ENCODE measurements at places on chromosomes 6 and 20.

DNA sequence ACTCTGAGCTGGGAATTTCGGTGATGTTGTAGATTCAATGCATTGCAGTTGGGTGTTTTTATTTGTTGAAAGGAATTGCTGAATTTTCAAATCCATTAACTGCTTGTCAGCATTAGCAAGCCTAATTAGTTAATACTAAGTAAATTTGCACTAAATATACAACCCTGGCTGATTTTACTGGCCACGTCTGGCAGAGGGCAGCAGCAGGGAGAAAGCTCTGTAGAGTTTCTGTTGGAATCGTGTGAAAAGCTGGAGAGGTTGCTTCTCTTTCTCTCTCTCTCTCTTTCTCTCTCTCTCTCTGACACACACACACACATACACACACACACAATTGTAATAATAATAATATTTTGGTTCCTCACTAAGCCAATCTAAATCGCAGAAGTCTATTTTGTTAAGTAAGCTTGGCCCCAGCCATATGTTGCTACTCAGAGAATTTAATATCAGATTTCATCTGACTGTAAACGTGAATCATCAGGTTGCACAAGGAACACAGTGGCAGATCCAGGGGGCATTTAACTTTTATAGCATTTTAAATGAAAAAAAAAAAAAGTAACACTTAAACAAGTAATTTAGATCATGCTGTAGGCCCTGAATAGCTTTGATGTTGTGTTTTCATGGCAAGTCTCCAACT is 289.5 kb downstream of the ESR1 start:
- DNase-seq = no peak

DNA sequence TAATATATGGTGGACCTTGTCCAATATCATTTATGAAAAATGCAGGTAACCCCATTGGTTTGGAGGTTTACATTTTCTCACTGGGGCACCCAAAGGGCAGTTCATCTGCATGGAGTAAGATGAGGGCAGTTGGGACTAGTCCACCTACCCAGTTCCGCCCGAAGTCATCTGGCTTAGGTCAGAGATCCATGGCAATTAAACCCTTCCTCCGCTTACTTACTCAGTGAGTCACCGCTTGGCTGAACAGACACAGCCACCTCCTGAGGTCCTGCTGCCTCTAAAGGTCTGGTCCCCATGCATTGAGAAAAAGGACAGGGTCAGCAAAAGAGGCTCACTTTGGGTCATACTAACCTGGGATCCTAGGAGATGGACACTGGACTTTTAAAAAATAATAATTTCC is 102.9 kb upstream of the PRL start:
- no peak for DNase-seq

GRCh38 chr6:2982426-2983117 is 11.2 kb upstream of the SERPINB6 start:
- DNase-seq = no peak

DNA sequence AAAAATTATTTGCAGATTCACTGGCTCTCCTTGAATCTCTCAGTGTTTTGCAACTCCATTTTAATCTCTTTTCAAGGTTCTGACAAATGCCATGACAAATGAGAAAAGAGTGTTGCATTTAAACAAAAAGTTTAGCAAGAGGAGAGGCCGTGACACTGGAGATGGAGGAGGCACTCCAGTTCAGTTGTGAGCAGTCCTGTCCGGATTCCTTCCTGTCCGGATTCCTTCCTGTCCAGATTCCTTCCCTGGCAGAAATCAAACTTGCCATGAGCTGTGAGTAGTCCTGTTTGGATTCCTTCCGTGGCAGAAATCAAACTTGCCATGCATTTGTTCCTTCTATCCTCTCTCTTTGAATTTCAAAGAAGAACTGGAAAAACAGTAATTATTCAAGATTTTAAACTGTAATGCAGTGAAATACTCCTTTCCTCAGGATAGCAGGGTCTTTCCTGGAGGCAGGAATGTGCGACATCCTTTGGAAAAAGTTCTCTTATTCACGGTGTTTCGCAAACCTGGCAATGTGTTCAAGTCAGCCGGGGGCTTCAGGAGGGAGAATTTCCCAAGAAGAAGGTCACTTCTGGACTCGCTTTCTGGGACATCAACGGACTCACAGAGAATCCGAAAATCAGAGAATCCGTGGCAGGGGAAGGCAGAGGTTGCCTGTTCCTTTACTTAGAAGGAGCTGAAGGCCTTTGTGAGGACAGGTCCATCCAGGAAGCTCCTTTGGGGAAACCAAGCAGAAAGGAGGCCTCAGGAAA is 48.7 kb upstream of the DACT2 start:
- no peak for DNase-seq

- no peak for DNase-seq
These were observed 7.0 kb downstream of the NDUFAF5 start for GRCh38 chr20:13791540-13792459.

DNA sequence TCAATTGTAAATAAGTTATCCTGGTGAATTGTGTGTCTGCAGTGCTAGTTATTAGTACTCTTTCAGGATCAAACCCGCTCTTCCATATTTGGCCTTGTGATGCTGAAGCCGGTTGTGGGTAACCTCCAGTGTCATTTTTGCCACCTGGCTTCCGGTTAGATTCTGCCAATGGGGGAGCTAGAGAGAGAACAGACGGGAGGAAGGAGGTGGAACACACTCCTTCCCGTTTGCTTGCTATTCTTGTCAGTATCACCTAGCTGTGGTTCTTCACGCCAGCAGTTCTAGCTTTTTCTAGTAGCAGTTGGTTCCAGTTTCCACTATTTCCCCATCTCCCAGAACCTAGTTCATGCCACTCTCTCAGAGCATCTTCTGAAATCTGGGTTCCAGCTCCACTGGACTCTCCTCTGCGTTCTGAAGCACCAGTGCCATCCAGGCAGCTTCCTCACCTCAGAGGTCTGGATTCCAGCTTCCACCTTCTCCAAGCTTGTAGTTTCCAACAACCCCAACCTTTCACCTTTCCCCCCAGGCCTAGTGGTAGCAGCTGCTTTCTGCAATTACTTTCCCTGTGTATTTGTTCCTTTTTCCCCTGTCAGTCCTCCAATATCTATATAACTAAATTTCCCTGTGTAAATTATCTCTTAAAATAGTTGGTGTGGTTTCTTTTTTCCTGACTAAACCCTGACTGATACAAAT is 46.9 kb upstream of the LOC128125822 start:
- DNase-seq = no peak

- no peak for DNase-seq
These were observed 11.2 kb upstream of the MRPS18A start for GRCh38 chr6:43698584-43699349.

- DNase-seq = no peak
These were observed 179.0 kb upstream of the CST7 start for GRCh38 chr20:24769878-24770627.

DNA sequence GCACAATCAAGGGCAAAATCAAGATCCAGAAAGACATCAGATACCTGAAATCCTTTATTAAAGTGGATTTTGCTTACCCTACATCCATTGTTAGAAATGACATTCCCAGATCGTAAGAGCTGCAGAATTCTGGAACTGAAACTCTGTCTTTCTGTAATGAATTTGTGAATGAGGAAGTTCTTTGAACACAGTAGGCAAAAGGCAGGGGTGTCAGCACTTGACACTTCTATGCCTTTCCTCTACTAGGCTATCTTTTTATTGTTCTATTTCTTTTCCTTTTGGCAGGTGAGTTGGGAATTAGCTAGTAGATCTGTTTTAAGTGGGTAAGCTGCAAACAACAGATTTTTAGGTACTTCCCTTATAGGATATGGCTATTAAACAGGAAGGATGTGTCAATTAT is 126.3 kb downstream of the CARMIL1 start:
- no peak for DNase-seq

DNA sequence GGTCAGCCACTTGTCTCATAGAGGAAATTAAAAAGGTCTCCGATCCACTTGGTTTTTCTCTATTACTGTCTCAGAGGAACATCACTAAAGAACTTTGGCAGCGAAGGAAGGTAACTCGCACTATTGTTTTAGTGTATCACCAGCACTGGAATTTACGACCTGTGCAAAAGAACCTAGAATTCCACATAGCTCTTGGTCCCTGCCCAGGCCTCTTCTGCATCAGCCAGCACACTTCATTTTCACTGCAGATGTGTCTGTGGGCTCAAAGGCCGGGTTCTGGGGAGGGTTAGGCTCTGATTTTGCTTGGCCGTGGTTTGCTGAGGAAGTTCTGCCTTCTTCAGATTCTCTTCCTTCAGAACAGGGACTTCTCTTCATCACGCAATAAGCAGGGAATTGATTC is 102.8 kb upstream of the TMEM181 start:
- DNase-seq = no peak

DNA sequence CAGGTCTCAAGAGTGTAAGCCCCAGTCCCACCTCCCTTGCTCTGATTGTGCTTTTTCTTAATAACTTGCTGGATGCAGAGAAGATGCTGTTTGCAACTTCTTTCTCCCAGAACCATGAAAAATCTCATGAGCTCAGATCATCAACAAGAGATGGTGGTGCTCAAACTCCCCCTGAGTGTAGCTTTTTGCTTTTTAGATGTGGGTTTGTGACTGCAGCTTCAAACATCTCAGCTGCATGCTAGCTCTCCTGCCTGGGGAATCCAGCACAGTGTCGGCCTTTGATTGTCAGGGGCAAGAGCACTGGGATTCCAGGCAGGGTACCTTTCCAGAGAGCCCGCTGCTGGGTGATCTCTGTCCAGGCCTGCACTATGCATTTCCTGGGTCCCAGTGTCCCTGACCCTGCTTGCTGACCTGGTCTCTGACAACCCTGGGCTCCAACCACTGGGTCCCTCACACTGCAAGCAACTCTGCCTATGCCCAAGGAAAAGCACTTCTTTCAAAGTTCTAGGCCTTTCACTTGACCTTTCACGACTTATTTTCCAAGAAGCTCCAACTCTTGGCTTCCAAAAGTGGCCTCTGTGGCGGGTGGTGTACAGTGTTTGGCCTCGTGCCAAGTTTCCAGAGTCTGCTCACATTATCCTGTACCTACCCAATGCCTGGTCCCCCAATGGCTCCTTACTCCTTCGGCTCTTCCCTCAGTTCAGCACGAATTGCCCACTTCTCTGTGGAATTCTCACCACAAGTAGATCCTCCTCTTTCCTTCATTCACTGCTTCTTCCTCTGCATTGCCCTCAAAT is 69.7 kb upstream of the LY86 start:
- no peak for DNase-seq

DNA sequence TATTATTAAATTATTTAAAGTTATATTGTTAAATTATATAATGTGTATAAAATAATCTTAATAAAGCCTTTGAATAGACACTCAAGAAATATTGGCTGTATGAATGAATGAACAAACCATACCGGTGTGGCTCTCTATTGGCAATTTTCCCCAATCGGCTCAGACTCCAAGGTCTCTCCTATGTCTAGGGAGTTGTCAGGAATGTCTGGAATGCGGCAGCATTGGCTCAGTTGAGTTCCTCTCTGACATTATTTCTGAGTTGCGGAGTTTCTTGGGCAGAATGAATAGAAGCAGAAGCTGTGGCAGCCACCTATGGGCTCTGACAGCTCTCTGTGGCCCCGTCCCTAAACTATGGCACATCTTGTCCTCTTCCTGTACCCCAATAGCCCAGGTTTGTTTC is 111.0 kb downstream of the SOBP start:
- DNase-seq = no peak

DNA sequence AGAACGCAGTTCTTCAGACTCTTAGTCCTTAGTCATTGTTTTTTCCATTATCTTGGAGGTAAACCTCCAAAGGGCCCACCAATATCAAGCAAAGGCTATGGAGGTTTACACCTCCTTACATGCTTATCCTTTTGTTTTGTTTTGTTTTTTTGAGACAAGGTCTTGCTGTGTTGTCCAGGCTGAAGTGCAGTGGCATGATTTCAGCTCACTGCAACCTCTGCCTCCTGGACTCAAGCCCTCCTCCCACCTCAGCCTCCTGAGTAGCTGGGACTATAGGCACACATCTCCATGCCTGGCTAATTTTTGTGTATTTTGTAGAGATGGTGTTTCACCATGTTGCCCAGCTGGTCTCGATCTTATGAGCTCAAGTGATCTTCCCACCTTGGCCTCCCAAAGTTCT is 26.3 kb downstream of the ADGRG6 start:
- no peak for DNase-seq

DNA sequence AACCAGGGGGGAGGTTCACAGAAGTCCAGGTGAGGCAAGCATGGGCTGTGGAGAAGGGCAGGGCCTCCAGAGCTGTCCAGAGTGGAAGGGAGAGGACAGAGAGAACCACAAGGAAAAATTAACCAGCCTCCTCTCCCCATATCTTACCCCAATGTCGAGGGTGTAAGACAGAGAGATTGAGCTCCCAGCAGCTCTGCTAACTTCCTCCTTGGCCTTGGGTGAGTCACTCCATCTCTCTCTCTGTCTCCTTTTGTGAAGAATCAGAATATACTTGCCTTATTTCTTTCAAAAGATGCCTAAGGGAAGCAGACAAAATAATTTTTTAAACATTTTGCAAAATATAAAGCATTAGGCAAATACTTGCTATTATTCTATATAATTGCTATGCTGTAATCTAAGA is 58.3 kb upstream of the IYD start:
- no peak for DNase-seq

DNA sequence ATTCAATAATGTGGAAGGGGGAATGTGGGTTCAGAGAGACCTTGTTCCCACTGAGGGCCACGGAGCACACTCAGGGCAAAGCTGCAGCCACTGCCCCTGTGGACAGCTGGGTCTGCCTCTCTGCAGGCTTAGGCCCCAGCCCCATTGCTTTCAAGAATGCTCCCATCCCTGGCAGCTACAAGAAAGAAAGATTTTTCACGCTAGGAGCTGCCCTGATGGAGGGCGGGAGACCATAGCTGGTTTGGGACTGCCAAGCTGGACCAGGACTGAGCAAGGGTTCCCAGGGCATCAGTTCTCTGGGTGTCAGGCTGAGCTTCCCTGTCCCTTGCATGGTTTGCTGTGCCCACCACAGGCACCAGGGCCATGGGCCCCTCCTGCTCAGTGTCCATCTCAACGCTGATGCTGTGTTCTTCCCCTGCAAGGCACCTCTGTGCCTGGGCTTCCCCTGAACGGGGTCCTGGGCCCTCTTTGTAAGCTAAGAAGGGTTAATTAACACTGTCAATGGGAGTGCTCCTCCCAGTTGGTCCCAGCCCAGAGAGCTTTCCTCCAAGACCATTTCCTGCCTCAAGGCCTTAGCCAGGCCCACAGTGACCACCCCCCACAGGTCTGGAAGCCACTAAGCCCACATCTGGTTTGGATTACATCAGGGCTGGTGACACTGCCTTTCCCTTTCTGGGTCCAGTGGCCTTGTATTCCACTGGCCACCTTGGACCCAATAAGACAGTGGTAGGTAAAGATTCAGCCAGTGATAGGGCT is 8.4 kb downstream of the FOXS1 start:
- DNase-seq = no peak

- DNase-seq = no peak
These were observed 92.9 kb upstream of the SHLD1 start for GRCh38 chr20:5657190-5657875.

- DNase-seq = no peak
These were observed 1216.2 kb upstream of the CITED2 start for GRCh38 chr6:140590641-140591040.

Data from GOT3 (cell line).